Upper lobe of left lung (tissue), 6 donors: ENCODE measurements at places on chromosomes 16 and 17.
A peak's percentile ranks its signal among the peaks of the same experiment; 100 is the strongest.

- DNase-seq: no peak
- no peaks in the 10 kb centered on the region for H3K27me3 ChIP-seq
Observed at GRCh38 chr16:20243731-20244281, 83.5 kb downstream of the GP2 start.

DNA sequence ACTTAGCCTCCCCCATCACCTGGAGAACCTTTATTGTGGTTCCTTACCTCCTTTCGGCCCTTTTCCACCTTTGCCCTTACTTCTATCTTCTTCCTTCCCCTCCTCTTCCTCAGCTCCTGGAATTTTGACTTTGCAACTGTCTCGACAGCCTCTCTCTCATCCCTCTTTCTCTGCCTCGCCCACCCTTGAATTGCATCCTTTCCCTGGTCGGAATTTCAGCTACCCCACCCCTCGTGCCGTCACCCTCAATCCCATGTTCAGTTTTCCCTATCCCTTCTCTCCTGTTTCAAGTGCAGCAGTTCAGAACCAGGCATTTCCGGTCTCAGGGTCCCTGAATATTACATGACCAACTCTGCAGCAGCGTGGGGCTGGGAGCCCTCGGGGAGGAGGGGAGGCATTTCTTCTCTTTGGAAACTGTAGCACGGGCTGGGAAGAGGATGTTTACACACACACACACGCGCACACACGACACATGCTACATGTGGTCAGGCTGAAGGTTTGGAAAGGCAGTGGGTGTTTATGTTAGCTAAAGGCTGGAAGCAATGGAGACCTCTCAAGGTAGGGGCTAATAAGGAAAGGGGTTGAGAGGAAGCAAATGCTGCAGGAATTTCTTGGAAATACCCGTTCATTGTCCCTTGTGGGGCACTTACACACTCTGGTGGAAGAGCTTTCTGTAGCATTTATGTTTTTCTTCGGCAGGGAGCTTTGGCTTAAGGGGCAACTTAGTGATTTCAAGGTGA, 971 bp downstream of the MINK1 start:
- H3K27ac ChIP-seq: peak overlapping the region; percentile 83
- peaks cover 39% of the 10 kb centered on the region for H3K4me1 ChIP-seq
- peak overlapping the region; percentile 63 for H3K4me3 ChIP-seq
- DNase-seq: no peak
- no peaks in the 10 kb centered on the region for H3K36me3 ChIP-seq

DNA sequence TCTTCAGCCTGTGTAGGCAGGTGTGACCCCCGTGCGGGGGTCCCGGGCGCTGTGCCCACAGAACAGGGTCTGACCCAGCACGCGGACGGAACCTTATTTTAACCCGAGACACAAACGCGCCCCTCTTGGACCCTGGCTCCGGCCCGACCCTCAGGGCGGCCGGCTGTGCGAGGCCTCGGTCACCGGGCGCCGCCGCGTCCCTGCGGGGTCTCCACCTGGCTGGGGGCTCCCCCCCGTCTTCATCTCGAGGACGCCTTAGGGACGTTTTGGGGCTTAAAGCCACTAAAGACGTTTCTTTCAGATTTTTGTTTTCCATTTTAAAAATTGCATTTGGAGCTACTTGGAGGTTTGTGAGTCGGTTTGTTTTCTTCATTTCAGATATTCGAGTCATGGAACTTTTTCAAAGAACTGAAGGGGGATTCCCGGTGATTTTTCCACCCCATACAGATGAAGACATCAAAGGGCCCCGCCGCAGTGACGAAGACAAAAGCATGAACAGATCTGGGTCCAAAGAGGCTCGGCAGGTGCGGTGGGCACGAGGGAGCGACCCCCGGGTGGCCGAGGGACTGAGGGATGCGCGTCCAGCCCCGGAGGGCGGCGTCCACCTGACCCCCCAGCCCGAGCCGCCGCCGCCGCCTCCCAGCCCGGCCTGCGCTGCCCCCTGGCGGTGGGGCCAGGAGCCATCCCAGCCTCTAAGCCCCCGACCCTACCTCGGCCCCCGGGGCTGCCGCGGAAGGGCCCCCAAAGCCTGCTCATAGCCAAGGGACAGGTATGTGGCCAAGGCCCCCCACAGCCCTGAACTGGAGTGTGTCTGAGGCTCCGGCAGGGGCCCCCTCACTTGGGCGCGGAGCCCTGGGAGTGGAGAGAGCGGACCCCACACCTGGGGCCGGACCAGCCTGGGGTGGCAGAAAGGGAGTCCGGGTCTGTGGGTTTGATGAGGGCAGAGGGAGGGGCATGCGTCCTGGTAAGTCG, 3.8 kb upstream of the CD7 start:
- H3K4me3 ChIP-seq: peak overlapping the region; percentile 26
- H3K36me3 ChIP-seq: no peaks in the 10 kb centered on the region
- H3K4me1 ChIP-seq: peaks cover 11% of the 10 kb centered on the region
- no peaks in the 10 kb centered on the region for H3K27me3 ChIP-seq

GRCh38 chr17:56798916-56799315, 34.8 kb downstream of the C17orf67 start:
- H3K27ac ChIP-seq: no peak overlapping the region
- H3K27me3 ChIP-seq: no peaks in the 10 kb centered on the region
- no peak overlapping the region for H3K4me3 ChIP-seq
- no peaks in the 10 kb centered on the region for H3K36me3 ChIP-seq

DNA sequence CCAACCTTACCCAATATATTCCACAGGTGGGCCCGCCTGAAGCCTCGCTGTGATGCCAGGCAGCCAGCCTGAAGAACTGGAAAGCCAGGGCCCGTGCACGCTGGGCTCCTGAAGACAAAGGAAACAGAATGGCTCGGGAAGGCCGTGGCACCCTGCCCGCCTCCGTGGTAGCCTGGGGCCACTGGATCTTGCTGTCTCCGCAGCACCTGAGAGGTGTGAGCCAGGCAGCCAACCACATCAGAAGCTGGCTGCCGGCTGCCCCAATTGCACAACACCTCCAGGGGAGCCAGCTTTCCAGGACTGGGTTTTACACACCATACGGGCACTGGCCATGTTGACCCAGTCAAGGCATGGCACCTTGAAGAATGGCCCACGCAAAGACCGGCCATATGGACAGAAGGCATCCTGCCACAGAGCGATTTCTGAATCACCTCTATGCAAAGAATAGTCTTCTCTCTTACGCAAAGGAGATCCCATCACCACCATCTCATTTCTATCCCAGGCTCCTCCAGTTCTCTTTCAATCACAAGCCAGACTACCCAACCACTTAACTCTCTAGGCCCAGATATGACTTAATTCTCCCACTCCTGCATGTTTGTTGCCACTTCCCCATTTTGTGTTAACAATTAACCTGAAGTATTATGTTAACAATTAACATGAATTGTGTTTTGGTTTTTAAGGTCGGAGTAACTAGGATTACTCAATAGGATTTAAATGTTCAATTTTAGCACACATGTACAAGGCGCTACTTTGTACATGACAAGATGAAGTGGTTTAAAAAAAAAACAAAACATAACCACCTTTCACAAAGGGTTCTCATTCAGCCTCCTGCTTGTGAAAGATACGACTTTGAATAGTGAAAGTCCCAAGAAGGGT, 32.1 kb downstream of the ZFHX3 start:
- H3K4me1 ChIP-seq: peaks cover 31% of the 10 kb centered on the region
- peak overlapping the region; percentile 68 for H3K27ac ChIP-seq
- H3K36me3 ChIP-seq: no peaks in the 10 kb centered on the region

GRCh38 chr16:73735018-73735417, 561.6 kb upstream of the PSMD7 start:
- no peak overlapping the region for H3K27ac ChIP-seq
- H3K4me3 ChIP-seq: no peak overlapping the region
- H3K4me1 ChIP-seq: no peaks in the 10 kb centered on the region
- no peaks in the 10 kb centered on the region for H3K27me3 ChIP-seq

- H3K4me3 ChIP-seq: peak overlapping the region; percentile 46
- no peaks in the 10 kb centered on the region for H3K36me3 ChIP-seq
- H3K4me1 ChIP-seq: peaks cover 63% of the 10 kb centered on the region
- peak overlapping the region; percentile 87 for H3K27ac ChIP-seq
- peak; percentile 79 for DNase-seq
Observed at GRCh38 chr17:35540589-35541404, 3.3 kb upstream of the SLFN12L start.

GRCh38 chr17:9402590-9403199, 172.9 kb downstream of the STX8 start:
- H3K36me3 ChIP-seq: no peaks in the 10 kb centered on the region
- H3K4me3 ChIP-seq: no peak overlapping the region
- H3K4me1 ChIP-seq: no peaks in the 10 kb centered on the region
- no peak for DNase-seq
- no peaks in the 10 kb centered on the region for H3K27me3 ChIP-seq

DNA sequence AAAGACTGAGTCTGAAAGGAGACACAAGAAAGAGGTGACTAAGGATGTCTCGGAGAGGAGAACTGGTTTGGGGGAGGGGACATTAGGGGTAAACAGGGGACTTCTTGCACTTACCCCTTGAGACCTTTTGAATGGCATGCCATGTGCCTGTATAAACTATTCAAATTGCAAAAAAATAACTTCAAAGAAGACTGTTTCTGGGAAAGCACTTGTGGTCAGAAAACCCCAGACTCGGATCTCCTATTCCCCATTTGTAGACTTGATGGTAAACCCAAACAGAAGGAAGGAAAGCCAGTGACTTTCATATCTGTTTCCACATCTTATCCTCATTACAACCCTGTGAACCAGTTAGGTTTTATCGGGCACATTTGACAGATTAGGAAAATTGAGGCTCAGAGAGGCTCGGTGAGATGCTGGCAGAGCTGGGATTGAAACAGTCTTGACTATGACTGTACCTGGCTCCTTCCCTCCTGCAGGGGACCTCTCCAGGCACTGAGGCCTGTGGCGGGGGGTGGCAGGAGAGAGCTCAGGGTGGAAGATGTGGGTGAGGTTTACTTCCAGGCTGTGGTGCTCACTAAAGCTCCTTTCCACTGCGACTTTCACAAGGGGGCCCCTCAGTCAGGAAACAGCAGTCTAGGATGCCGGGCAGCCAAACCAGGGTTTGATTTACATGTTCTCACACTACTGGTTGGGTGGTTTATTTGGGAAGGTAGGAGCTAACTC, 30.5 kb upstream of the PLCG2 start:
- no peaks in the 10 kb centered on the region for H3K27me3 ChIP-seq
- no peak overlapping the region for H3K4me3 ChIP-seq
- no peaks in the 10 kb centered on the region for H3K36me3 ChIP-seq
- H3K27ac ChIP-seq: no peak overlapping the region
- peaks cover 30% of the 10 kb centered on the region for H3K4me1 ChIP-seq
